ENCODE measurements at places on chromosomes 4 and X.

DNA sequence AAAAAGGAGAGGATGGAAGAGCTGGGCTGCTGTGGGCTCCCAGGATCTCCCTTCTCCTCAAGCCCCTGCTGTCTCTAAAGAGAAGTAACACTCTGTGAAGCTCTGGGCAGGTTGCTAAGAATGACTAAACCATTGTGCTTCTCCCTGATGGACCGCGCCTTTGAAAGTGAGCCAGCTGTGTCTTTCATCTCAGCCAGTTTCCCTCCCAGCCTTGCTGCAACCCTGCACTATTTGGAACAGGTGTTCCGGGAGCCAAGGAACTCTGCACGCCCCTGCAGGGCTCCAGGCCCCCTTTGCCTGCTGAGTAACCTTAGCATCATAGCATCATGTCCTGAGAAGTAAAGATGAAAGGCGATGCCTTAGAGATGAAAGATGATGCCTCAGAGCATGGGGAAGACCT is 39.7 kb downstream of the SMIM20 start:
- DNase-seq = no peak

DNA sequence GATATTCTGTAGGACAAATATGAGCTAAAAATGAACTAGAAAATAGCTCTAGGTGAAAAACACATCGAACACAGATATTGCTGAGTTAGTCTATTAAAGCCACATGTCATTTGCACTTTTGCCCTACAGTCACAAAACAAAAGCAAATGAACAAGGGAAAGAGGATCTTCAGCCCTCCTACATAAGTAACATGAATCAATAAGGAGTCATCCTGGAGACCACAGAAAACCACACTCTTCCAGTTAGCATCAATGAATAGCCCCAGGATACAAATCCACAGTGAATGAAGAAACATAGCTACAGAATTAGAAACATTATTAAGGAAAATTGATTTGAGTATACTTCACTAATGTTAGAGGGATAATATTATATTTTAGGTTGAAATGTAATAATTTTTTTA is 311.4 kb downstream of the MAPK10 start:
- DNase-seq = no peak

GRCh38 chrX:27381419-27381818 is 81.7 kb downstream of the PPP4R3C start:
- no peak for DNase-seq

DNA sequence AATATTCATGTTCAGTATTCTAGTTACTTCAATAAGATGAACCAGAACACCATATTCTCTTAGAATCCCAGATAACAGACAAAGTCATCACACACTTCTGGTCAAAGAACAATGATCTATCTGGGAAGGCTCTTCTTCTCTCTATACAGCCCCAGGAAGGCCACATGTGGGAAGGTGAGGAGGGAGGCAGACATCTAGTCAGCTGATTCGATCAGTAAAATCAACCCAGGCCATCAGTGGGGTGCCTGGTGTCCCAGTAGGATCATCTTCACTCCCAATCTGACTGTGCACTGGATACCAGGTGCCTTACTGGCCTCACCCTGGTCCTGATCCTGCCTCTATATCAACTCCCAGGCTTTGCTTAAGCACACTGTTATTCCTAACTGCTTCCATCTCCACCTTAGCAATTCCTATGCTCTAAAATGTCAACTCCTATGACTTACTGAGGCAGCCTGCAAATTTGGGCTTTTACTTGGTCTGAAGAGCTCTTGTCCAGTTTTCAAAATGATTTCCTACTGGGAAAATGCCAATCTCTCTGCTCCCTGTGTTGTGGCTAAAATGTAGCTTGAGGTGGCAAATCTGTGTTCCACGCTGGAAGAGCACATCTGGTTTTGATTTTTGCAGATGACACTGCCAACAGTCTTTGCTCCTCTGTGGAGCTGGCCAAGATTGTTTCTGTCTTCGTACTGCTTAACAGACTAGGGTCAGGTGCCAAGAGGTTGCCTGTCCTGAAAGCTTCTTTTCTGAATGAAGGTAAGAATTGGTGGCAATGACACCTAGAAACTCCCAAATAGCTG is 128.7 kb downstream of the MGST2 start:
- no peak for DNase-seq

- no peak for DNase-seq
These were observed 153.3 kb downstream of the LDB2 start for GRCh38 chr4:16745009-16745635.

GRCh38 chr4:48141048-48141447 is 7.0 kb upstream of the TXK start:
- no peak for DNase-seq

DNA sequence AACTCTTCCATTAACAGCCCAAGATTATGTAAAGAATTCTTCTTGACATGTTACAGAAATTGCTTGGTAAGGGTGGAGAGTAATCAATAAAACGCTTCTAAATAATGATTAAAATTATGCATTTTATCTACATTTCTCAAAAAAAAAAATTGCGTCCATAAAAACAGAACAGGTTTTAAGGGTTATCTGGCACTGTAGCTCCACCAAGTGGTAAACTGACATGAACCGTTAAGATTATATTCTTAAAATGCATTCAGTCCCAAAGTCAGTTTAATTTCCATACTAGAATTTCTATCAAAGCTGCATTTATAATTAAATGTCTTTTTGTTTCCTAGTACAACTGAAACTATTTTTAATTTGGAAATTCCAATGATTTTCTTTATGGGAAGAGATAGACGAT is 214.0 kb upstream of the UGT8 start:
- DNase-seq = no peak

- DNase-seq = no peak
These were observed 41.3 kb upstream of the PRKG2 start for GRCh38 chr4:81256059-81256970.

DNA sequence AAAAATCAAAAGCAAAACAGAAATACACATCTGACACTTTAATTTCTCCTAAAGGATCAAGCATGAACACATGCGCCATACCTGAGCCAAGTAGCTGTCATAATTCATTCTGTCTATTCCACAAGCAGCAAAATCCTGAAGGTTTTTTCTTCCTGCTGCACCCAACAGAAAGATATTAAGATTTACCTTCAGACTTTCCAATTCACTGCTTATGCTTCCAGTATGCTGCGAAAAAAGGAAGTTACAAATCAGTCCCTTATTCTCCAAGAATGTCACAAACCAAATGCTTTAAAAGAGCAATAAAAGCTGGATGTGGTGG is 29.2 kb upstream of the FGFBP2 start:
- DNase-seq = no peak

DNA sequence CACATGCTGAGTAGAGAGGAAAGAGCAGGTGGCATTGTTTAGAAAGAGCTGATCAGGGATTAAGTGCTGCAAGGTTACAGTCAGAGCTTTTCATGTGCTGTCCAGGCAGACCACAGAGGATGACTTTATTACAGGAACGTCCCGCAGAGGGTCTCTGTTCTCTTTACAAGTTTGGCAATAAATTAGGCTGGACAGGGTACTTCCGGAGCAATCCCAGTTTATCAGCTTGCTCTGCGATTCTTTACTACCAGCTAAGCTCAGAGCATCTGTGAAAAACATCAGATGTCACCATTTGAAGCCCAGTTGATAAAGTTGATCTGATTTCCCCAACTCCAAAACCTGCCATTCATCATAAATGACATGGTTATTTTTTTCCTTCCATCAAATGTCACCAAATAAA is 633.1 kb downstream of the NLGN4X start:
- no peak for DNase-seq

GRCh38 chrX:46255046-46255445 is 290.2 kb downstream of the ZNF674 start:
- DNase-seq = no peak

GRCh38 chrX:111671668-111672067 is 9.3 kb upstream of the ALG13 start:
- DNase-seq = no peak

DNA sequence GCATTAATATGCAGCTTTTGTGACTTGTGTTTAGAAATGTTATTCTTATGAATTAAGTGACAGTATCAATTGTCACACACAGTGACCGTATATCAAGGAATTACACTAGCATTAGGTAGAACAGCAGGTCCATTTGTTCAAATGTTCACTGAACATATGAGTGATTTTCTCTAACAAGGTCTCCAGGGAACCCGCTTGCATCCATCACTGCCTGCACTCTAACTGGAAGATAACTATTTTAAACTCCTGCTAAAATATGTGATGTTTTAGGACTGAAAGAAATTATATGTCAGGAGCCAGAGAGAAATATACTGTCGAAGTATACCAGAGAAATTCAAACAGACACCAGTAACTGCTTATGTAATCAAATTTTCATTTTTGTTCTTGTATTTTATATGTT is 1395.7 kb downstream of the PCDH18 start:
- no peak for DNase-seq

- no peak for DNase-seq
These were observed 99.6 kb upstream of the STS start for GRCh38 chrX:7047951-7048350.

- DNase-seq = no peak
These were observed 22.6 kb downstream of the PPP2R2C start for GRCh38 chr4:6449746-6450369.

- no peak for DNase-seq
These were observed 42.0 kb upstream of the BMPR1B start for GRCh38 chr4:94715726-94716125.
